SK-N-SH (cell line): ENCODE measurements at places on chromosomes 11 and 22. TPM values are rescaled to one million over a fixed set of nuclear protein-coding genes. Genes with fewer than 3 reads are reported as not detected.

- DNase-seq, result no peak
These were observed 107.5 kb upstream of the SESN3 start for GRCh38 chr11:95338430-95338991.

- DNase-seq, result no peak
These were observed 77.4 kb downstream of the CWC15 start for GRCh38 chr11:94895971-94896370.

GRCh38 chr11:2797121-2797711, 88.4 kb downstream of the CDKN1C start:
- DNase-seq, result no peak

DNA sequence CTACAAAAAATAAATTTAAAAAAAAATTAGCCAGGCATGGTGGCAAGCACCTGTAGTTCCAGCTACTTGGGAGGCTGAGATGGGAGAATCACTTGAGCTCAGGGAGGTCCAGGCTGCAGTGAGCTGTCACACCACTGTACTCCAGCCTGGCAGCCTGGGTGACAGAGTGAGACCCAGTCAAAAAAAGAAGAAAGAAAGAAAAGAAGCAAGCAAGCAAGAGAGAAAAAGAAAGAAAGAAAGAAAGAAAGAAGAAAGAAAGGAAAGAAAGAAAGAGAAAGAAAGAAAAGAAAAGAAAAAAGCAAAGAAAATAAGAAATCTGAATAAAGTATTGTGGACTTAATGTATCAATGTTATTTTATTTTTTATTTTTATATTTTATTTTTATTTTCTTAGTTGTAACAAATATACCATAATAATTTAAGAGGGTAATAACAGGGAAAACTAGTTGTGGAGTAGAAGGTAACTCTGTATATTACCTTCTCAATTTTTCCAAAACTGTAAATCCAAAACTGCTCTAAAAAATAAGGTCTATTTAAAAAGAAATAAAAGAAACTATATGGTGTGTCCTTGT, 1.1 kb upstream of the ZNF215 start:
- no peak for DNase-seq

DNA sequence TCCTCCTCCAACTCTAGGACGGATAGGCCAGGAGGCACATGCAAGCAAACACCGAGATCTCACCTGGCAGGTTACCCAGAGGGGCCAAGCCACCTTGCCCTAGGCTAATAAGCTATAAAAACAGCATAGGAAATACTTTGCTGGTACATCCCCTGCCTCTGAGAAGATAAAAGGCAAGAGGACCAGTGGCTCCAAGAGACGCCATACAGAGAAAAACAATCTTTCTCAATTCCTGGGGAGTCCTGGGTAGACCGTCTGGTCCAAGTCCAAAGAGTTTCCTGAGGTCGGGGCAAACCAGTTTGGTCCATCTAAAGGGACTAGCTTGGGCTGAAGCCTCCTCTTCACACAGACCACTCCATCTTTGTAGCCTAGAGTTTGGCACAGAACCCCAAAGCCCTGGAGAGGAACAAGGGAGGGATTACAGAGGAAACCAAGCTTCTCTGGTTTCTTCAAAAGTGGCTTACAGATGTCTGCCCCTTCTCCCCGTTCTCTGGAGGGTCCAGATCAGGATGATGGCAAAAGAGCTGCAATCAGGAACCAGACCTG, 40.4 kb downstream of the NUMA1 start:
- no peak for DNase-seq

- no peak for DNase-seq
These were observed 1.3 kb downstream of the STARD10 start for GRCh38 chr11:72792437-72793021.

GRCh38 chr11:74021998-74022397, 13.1 kb upstream of the UCP3 start:
- no peak for DNase-seq

DNA sequence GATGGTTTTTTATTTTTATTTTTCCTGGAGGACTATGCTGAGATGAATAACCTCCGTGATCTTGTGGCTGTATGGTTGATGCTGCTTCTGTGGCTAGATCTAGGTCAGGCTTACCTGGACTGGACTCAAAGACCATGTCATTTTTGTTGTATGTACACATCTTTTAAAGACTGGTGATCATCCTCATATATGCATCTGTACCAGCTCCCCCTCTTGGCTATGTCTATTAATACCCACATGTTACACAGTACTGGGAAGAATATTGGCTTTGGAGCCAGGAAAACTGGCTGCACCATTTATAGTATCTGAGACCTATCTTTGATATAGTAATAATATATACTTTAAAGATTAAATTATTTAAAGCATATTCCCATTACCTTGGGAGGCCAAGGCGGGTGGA, 18.4 kb upstream of the PITPNB start:
- peak; percentile 36 for DNase-seq

- no peak for DNase-seq
These were observed 152.4 kb downstream of the NTM start for GRCh38 chr11:131522851-131523250.

DNA sequence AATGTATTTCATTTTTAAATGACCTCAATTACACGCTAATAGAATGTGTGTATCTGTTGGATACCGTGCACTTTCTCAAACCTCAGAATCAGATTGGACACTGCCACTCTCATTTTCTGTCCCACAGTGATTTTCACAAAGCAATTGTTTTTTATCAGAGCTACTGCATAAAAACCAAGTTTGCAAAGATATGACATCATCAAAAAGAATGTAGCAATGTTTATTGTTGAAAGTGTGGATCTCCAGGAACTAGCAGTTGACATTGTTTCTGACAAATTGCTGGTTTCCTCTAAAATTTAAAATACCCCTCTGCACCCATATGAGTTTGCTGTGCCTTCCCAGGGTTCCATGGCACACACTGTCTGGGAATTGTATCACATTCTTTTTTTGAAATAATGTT, 362.7 kb upstream of the DDI1 start:
- no peak for DNase-seq

DNA sequence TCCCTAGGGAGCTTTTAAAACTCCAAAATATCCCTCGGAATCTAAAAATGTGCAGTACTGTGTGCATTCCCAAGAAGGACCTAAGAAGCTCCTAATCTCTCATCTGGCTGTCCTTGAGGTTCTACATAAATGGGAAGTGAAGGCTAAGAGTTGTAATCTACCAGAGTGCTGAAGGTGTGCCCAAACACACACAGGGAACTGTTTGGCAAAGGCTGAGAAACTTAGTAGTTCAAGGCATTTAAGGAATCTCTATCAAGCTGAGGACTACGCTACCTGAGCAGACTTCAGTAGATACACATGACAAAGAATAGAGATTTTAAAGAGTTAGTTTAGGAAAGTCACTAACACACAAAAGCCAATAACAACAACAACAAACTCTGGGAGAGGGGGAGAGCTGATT, 71.1 kb downstream of the TTC28 start:
- DNase-seq, result no peak

GRCh38 chr22:44809456-44809855, 57.1 kb downstream of the ARHGAP8 start:
- DNase-seq, result no peak

- DNase-seq, result peak; percentile 94
These were observed at the start of gene NRIP3 for GRCh38 chr11:9003573-9004182. NRIP3 (minus strand) TSS chr11:9004001; CDS start chr11:9003935, 66 bp downstream.

DNA sequence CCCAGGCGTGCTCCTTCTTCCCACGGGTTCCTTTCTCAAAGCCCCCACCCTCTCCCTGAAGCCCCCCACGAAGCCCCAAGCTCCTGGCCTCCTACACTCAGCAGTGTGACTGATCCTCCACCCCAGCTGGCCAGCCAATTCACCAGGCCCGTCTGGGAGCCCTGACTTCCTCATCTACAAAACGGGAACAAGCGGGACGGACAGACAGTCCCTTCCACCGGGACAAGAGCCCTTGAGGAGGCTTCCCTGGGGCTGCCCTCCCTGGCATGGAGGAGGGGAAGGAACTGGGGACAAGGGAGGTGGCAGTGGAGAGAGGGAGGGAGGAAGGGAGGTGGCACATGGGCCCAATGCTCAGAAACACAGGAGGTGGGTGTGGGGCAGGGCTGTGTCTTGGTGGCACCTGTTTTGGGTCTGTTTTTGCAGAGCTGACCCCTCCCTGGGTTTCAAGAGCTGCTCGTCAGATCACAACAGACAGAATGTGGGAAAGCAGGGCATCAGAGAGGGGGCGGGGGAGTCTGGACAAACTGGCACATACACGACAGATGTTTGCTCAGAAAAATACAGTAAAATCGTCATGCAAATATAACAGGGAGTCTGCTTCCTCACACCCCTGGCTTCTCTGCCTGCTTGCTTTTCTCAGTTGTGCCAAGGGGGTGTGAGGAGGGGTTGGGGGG, 56.8 kb downstream of the ELFN2 start:
- no peak for DNase-seq

- DNase-seq, result no peak
These were observed 40.1 kb downstream of the REXO2 start for GRCh38 chr11:114479331-114479730.

DNA sequence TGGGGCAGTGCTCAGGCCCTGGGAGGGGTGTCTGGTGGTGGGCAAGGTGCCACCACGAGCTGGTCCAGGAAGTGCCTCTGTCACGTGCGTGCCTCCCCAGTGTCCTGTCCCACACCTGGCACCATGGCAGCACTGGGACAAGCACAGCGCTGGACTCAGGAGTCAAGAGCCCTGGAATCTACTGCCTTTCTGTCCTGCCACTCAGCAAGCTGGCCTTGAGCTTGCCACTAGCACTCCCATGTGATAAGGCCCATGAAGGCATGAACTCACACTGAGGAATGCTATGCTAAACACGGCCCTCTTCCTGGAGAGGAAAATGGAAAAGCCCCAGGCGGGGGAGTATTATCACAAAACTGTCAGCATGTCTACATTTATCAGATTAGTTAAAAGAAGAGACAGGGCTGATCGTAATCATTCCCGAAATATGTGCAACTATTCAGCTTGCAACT, 50.7 kb upstream of the SLC35C1 start:
- DNase-seq, result peak; percentile 39

GRCh38 chr11:120898568-120898967, 125.3 kb upstream of the TBCEL start:
- peak; percentile 50 for DNase-seq

DNA sequence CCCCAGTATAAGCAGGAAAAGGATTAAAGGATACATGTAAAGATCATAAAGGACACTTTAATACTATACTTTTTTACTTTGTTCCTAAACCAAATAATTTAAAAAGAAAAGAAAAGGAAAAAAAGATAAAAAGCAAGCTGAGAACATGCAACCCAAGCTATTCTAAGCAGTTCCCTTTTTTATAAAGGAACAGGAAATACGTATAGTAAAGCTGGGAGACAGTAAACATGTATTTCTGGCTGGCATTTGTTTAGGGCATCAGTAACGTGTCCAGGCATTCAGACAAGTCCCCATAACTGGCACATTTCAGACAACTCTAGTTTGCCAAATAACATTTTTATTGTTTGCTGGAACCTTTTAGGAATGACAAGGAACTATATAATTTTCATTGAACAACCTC, 24.9 kb downstream of the BCO2 start:
- no peak for DNase-seq

- no peak for DNase-seq
These were observed 65.5 kb downstream of the GRIK4 start for GRCh38 chr11:120577041-120577440.

DNA sequence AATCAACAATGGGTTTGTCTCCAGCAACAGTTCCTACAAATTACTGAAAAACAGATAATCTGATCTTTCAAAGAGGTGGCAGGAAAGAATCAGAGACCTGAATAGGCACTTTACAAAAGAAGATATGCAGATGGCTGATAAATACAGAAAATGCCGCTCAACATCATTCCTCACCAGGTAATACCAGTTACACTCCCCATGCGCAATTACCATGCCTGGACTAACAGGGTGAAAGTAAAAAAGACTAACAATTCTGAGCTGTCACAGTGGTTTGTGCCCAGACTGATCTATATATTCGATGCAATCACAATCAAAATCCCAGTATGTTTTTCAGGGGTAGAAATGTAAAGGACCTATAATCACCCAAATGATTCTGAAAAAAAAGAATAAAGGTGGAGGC, 10.0 kb downstream of the SNX32 start:
- DNase-seq, result no peak

DNA sequence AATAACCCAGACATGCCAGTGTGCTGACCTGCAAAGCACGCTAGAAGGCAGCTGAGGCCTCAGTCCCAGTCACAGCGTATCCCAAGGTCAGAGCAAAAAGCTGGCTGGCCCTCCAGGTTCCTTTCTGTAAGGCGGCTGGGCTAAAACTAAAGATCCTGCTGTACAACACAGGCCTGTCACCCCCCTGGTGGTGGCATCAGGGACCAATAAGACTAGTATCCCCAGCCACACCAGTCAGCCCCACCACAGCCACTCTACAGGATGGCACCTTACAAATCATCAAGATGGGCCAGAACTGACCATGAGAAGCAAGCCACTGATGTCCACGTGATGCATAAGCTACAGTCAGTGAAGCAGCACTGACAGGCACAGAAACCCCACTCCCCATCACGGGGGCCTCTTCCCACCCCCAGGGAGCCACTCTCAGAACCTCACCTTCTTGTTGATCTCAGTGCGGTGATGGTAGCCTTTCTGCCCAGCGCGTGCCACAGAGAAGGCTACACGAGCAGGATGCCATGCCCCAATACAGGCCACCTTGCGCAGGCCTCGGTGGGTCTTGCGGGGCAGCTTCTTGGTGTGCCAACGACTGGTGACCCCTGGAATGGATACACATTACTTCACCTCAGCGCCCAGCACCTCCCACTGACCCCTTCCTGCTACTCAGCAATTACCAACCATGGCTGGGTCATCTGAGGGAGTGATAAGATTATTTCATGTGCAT, 5.0 kb downstream of the RPL3 start:
- no peak for DNase-seq

DNA sequence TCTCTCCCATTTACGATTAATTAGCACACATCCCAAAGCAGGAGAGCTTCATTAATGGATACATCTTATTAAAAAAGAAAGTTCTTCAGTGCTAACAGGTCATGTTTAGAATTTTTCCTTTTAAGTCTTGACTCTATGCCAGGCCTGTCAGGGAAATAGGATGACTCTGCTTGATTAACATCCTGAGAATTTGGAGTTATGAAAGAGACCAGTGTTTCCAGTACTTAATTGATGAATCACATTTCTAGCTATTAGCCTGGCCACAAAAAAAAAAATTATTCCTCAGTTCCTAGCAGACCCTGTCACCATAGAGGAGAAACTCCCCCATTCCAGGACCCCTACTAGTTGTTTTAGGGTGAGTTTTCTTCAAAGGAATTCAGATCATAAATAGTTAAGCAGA, 23.6 kb upstream of the ME3 start:
- DNase-seq, result no peak

GRCh38 chr11:93271596-93271995, 58.9 kb upstream of the DEUP1 start:
- no peak for DNase-seq

- DNase-seq, result peak; percentile 25
These were observed 2.0 kb downstream of the DAGLA start for GRCh38 chr11:61682093-61682732.

GRCh38 chr22:18001040-18001893, 23.1 kb downstream of the MICAL3 start:
- DNase-seq, result peak; percentile 95

Gene SLC22A9
- polyA plus RNA-seq, result not detected in 2 replicates

Gene PATE4
- not detected in 2 replicates for polyA plus RNA-seq

Gene TBX1
- polyA plus RNA-seq, result not detected in 2 replicates

Gene DCDC1
- polyA plus RNA-seq, result 0.12 and 0.18 TPM in 2 replicates

Gene RAB39A
- polyA plus RNA-seq, result 0.18 and 0.36 TPM in 2 replicates

Gene RHOD
- polyA plus RNA-seq, result 0.06 TPM in 1 of 2 replicates, not detected in the other

Gene SLC22A8
- not detected in 2 replicates for polyA plus RNA-seq

Gene GDPD4
- not detected in 2 replicates for polyA plus RNA-seq

Gene GGT1
- polyA plus RNA-seq, result 1.6 and 1.8 TPM in 2 replicates

Gene BAIAP2L2
- polyA plus RNA-seq, result 0.13 and 0.16 TPM in 2 replicates

Gene FZD4
- 0.72 and 0.93 TPM in 2 replicates for polyA plus RNA-seq

Gene FOLR2
- polyA plus RNA-seq, result not detected in 2 replicates

Gene DUSP8
- 2.0 and 2.2 TPM in 2 replicates for polyA plus RNA-seq
